ENCODE measurements at places on chromosomes 2 and 18.

DNA sequence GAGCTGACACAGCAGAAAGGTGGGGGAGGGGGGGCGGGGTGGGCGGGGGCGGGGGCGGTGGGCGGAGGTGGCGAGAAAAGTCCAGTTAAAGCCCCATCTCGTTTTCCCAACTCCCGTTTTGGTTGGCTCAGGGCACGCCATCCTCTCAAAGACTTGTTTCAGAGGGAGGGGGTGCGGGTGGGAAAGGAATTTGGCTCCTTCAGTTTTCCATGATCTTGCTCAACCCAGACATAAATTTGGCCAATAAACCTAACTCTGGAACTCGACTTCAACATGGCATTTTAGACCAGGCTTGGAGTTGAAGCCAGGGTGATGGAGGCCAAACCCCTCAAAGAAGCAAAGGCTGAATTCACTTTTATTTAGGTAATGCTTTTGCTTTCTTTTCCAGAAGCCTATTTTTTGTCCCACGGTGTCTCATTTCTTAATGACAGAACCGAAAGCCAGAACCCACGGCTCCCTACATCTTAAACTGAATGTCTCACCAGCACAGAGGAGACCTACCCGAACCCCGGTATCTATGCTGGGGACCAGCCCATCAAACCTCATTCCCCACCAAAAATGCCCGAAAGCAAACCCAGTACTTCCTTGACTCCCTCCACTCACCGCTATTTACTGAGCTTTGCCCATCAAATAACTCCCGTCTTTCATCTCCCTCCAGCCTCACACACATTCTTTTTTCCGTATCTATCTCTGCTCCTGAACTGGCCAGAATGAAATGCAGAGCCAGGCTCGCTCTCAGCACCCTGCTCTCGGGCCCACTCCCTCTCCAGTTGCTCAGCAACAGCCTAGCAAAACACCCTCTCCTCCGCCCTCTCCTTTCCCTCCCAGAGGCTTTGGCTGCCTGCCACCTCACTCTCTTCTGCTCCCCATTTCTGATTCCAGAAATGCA, 4.3 kb downstream of the IGFBP5 start:
- peak; percentile 32 for DNase-seq

GRCh38 chr18:10351219-10351818, 103.1 kb upstream of the APCDD1 start:
- no peak for DNase-seq

- no peak for DNase-seq
Measured at GRCh38 chr2:1584691-1585485, 159.4 kb downstream of the PXDN start.

GRCh38 chr2:177478029-177478428, 85.5 kb downstream of the AGPS start:
- DNase-seq: no peak

- no peak for DNase-seq
Measured at GRCh38 chr2:224181534-224182155, 142.6 kb upstream of the SERPINE2 start.

DNA sequence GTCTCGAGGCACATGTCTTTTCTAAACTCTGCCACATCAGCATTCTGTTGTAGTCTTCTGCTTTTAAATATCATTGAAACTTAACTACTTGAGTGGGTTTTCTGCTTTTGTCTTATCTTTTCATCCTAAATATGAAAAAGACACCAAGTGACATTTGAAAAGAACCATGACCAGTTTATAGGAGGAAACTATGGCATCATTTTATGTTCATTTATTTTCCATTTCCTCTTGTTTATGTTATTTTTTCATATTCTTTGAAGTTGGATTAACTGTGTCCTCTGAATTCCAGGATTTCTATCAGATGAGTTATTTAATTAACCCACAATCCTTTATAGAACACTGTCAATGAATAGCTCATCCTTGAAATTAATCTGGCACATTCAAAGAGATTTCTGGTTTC, 93.4 kb upstream of the ARHGAP28 start:
- DNase-seq: no peak

GRCh38 chr2:181036848-181037603, 56.6 kb downstream of the UBE2E3 start:
- no peak for DNase-seq

GRCh38 chr2:100260712-100261620, 61.3 kb downstream of the LONRF2 start:
- DNase-seq: peak; percentile 57

GRCh38 chr18:67599277-67599676, 82.8 kb upstream of the DSEL start:
- DNase-seq: no peak

DNA sequence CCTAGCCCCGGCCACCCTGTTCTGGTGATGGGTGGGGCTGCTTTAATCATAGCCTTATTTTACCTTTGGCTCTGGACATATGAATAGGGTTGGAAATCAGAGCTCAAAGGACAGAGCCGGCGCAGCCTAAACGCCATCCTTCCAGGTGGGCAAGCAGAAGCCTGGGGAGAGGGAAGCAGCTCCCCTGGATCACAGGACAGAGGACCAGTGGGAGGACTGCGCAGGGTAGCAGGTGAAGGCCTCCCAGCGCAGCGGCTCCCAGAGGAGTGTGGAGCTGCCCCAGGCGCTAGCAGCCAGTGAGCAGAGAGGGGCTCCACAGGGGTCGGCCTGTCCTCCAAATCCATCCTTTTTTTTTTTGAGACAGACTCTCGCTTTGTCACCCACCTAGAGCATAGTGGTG, 16.4 kb upstream of the CYS1 start:
- no peak for DNase-seq

DNA sequence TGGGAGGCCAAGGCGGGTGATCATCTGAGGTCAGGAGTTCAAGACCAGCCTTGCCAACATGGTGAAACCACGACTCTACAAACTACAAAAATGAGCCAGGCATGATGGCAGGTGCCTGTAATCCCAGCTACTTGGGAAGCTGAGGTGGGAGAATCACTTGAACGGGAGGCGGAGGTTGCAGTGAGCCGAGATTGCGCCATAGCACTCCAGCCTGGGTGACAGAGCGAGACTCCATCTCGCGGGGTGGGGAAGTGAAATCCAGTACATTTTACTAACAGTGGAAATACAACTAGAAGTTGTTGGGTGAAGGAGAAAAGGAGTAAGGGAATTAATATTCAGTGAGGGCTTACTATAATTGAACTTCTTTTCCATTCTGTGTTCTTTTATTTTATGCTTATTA, 13.2 kb upstream of the ENOSF1 start:
- DNase-seq: peak; percentile 15

DNA sequence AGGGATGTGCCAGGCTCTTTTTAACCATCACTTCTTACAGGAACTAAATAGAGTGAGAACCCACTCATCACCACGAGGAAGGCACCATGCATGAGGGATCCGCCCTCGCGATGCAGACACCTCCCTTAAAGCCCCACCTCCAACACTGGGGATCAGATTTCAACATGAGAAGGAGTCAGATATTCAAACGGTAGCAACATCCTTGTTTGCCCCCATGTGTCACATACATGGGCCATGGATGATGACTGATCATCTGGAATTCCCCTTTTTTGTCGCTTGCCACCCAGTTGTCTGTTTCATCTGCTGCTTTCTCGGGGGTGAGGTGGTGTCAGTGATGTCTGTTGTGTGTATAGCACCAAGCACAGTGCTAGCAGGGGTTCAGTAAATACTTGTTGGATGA, 57.9 kb downstream of the NCK2 start:
- DNase-seq: peak; percentile 71

GRCh38 chr2:64453770-64454385, at the start of gene LGALSL:
TSS of gene LGALSL (plus strand) at chr2:64454162. CDS start at chr2:64454546, 384 bp downstream.
- peak; percentile 86 for DNase-seq

DNA sequence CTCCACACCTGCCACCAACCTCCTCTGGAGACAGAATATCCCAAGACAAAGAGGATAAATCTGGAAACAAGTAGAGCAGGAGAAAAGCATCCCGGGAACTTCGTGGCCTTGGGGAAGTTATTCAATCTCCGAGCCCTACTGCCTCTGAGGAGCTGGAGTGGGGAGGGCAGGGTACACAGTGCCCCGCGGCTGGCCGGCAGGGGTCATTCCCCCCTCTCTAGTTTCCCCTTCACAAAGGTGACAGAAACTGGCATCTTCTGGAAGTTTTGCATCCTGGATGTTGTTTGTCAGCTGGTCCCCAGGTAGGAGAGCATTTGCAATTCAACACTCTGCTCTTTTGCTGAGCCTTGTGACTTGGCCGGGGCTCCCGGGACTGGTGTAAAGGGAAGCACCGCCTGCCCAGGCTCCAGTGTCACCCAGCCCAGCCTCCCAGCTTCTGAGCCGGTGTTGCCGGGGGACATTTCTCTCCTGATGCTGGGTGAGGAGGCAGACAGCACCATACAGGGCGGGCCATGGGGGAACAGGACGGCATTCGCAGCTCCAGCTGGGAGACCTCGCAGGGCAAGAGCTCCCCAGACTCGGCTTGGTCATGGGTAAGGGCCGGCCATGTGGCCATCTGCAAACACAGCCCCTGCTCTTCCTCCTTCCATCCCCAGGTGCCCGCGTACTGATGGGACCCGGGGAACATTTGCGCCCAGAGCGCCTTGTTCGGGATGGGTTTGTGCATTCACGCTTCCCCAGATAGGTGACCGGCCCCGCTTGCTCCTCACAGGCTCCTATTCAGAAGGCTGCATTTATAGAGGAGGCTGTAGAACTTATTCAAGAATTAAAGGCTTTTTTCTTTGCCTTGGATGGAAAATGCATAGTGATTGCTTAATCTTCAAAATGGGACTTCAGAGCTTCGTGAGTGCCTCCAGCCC, 7.4 kb upstream of the NTSR2 start:
- no peak for DNase-seq

GRCh38 chr2:150284116-150284515, 203.4 kb downstream of the RND3 start:
- DNase-seq: no peak

DNA sequence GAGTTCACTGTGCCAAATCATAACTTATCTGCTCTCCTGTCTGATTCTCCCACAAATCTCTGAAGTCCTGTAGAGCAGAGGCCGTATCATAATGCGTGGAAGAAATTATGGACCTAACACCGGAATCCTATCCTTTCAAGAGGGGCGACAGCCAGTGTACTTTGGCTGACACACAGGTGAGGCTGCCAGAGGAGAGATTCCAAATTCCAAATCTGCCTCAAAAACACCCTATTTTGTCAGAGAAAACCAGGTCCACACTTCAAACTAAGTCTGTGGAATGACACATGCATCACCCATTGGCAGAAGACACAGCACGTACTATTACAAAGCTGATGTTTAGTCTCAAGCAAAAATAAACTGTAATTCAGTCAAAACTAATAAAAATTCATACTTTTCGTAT, 139.2 kb upstream of the PID1 start:
- no peak for DNase-seq

DNA sequence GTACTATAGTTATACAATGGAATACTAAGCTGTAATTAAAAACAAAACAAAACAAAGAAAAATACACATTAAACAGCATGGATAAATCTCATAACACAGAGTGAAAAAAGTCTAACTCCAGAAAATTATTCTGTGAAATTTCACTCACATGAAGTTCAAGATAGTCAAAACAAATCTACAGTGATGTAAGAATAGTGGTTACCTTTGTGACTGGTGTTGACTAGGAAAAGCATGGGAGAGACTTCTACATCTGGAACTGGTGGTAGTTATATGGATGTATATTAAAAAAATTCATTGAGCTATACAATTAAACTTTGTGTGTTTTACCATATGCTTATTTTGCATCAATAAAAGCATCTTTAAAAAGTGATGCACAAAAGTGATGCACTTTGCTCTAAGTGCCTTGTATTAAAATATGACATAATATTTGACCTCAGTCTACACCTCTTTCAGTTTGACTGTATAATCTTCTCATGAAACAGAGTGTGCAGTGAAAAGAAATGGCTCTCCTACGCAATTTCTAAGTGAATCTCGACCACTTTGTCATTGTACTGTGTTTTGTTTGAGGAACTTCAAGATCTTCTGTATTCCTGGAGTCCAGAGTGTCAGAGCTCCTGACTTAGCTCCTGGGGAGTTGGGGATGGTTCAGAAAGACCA, 28.0 kb downstream of the STAT4 start:
- no peak for DNase-seq

DNA sequence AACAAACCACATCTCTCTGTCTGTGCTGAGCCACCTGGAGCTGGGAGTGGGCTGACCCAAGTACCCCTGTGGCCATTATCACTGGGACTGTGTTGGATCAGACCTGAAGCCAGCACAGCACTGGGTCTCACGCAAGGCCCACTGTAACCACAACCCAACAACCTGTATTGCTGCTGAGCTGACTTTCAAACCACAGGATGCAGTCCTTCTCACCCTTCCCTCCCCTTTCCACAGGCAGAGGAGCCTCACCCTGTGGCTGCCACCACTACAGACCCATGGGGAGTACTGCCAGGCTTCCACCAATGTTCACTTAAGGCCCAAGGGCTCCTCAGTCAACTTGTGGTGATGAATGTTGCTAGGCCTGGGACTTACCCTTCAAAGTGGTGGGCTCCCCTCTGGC, 135.7 kb downstream of the DIS3L2 start:
- no peak for DNase-seq

- peak; percentile 32 for DNase-seq
Measured at GRCh38 chr2:42342061-42342794, 18.8 kb downstream of the COX7A2L start.

- DNase-seq: peak; percentile 80
Measured at GRCh38 chr2:88159955-88160415, 10.2 kb upstream of the THNSL2 start.

- no peak for DNase-seq
Measured at GRCh38 chr18:1530650-1531049, 626.0 kb downstream of the ADCYAP1 start.

- no peak for DNase-seq
Measured at GRCh38 chr2:219441451-219442255, 7.0 kb downstream of the SPEG start.

DNA sequence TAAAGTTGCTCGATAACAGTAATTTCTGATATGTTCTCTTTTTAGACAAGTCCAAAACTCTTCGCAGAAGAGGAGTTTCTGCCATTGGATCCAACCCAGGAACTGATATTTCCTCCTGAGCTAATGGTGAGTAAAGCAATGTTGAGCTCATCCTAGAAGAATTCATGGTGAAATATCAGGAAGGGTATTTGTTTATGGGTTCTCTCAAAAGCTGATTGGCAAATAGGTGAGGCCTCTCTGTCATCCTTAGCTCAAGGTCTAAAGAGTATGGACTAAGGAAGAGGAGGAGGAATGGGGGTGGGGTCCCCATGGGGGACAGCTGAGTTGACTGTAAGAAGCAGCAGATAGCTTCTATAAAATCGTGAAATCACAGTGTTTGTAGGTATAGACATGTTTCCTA, 18.2 kb downstream of the AOX1 start:
- no peak for DNase-seq

DNA sequence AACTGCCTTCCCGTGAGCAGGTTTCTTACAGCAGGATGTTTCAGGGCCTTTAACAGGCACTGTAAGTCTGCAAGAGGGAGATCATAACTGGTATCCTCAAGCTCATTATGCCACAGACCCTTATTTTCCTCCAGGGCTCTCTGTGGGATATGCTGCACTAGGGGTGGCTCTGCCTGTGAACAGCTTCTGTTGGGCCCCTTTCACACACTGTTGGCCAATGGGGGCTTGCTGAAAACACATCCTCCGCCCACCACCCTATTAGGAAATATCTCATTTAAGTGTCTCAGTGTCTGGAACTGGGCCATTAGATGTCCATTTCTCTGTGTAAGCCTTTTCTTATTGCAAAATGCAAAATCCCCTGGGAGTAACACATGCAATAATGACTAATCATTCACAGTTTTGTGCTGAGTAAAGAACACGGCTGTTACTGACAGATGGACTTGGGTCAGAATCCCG, 414.3 kb upstream of the HS6ST1 start:
- DNase-seq: peak; percentile 83

GRCh38 chr2:148450531-148450930, 194.0 kb upstream of the EPC2 start:
- no peak for DNase-seq

- no peak for DNase-seq
Measured at GRCh38 chr2:18988631-18989232, 369.7 kb downstream of the OSR1 start.

- DNase-seq: peak; percentile 19
Measured at GRCh38 chr2:121650315-121650930, 1.2 kb upstream of the CLASP1 start.

Measured in suppressor macrophage (primary cell).